ENCODE measurements at places on chromosomes 3 and 15.
A peak's percentile ranks its signal among the peaks of the same experiment; 100 is the strongest.

DNA sequence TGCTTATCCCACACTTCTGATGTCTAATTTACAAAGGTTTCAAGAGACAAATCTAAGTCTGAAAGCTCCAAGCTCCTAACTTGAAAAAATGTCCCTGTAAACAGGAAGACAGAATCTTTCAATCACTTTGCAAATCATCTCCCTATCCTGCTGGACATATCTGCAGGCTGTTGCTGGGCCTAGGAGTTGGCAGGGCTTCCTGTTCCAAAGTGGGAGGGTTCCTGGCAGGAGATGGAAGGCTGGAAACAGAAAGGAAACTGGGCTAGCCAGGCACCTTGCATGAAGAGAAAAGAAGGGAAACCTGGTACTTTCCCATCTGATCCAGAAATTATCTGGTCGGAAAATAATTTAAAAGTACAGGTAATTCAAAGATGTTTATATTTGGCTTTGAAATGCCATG lies 227.3 kb upstream of the IL12A start:
- DNase-seq, result no peak

- no peak for DNase-seq
Observed at GRCh38 chr3:14458434-14459275, 56.2 kb downstream of the SLC6A6 start.

GRCh38 chr15:56128081-56128480 lies 115.6 kb downstream of the RFX7 start:
- no peak for DNase-seq

- DNase-seq, result no peak
Observed at GRCh38 chr3:11705049-11705448, 61.3 kb upstream of the VGLL4 start.

GRCh38 chr15:68817304-68818065 lies 3.2 kb downstream of the ANP32A start:
- DNase-seq, result peak; percentile 53

DNA sequence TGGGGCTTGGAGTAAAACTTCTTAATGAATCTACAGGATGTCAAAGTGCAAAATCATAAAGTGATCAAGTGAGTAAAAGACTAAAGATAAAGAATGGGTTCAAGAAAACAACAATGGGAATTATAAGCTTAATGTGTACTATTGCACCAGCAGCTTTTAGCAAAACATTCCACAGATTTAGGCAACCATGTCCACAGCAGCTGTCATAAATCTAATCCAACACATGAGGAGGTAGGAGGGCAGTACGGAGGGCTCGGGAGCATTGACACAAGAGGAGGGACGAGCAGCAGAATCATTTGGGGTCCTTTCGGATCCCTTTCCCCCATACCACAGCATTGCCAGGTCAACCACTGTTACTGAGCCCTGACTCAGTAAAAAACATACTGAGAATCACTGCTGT lies 464.3 kb upstream of the WNT5A start:
- DNase-seq, result no peak

DNA sequence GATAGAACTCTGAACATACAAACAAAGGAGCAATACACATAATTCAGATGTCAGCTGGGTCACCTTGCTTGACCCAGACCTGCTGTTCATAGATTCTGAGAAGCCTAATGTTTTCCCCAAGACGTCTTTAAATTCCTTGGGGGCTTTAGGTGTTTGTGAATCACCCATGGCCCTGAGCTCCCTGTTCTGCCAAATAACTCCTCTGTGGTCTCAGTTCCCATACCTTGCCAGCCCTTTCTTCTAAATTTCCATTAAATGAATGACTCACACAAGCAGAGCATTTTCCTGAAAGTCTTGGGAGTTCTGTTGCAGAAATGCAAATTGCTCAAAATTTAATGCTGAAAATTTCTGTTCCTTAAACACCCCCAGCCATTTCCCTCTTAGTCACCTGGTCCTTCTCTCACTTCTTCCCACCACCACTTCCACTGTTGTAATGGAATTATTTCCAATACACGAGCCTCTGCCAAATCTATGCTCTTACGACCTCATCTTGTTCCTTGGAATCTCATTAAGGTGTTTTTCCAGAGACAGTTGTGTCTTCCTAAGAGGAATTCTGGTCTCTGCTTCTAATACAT lies 33.4 kb upstream of the PSMD6 start:
- DNase-seq, result no peak

GRCh38 chr15:65310431-65311137 lies 6.1 kb downstream of the RNU5B-1 start:
- no peak for DNase-seq

- DNase-seq, result no peak
Observed at GRCh38 chr3:174220775-174221554, 638.2 kb upstream of the NAALADL2 start.

GRCh38 chr3:39383045-39383880 lies at the start of gene SLC25A38:
SLC25A38 (plus strand) TSS chr3:39383370; CDS start chr3:39383725, 355 bp downstream.
- DNase-seq, result peak; percentile 75

- DNase-seq, result no peak
Observed at GRCh38 chr3:120396469-120396868, 47.3 kb upstream of the LRRC58 start.

DNA sequence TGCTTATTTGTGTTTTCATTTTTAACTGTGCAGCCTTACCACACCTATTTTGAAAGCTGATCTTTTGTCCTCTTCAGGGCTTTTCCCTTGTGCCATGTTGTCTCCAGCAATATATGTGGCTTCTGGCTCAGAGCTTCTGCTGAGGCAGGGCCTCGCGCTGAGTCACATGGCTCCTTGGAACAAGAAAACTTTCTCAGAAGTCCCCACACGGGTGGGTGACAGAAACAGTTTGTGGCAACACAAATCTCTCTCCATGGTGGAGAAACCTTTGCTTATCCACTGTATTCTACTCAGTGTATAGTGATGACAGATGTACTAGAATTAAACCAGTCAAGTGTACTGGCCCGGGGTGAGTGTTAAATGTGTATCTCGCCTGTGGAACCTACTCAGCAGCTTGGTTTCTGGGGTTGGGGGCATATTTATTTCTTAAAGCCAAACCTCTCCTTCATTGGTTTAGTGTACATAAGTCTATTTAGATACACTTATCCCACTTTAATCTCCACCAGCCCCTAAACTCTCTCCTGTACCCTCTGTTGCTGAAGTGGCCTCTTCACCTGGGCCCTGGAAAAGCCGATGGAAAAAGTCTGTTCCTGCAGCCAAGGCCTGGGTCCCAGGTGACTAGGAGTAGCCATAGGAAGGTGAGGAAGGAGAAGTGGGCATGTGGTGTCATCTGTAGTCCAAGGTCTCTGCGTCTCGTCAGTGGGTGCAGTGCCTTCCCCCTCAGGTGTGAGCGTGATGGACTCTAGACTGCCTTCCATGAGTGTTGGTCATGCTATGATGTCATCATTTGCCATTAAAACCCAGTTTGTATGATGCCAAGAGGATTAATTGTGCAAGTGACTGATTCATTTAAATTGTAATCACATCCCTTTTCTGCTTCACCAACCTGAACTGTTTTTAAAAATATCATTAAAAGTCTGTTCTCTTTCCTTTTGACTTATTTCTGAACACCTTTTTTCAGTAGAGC lies 3.2 kb upstream of the FBXL22 start:
- no peak for DNase-seq

GRCh38 chr3:161560008-161560637 lies 63.5 kb downstream of the OTOL1 start:
- DNase-seq, result no peak

Data from PC-9 (cell line).